ENCODE measurements at places on chromosomes 6 and 20.

GRCh38 chr6:146965110-146965689, 239.0 kb upstream of the STXBP5 start:
- DNase-seq: no peak

DNA sequence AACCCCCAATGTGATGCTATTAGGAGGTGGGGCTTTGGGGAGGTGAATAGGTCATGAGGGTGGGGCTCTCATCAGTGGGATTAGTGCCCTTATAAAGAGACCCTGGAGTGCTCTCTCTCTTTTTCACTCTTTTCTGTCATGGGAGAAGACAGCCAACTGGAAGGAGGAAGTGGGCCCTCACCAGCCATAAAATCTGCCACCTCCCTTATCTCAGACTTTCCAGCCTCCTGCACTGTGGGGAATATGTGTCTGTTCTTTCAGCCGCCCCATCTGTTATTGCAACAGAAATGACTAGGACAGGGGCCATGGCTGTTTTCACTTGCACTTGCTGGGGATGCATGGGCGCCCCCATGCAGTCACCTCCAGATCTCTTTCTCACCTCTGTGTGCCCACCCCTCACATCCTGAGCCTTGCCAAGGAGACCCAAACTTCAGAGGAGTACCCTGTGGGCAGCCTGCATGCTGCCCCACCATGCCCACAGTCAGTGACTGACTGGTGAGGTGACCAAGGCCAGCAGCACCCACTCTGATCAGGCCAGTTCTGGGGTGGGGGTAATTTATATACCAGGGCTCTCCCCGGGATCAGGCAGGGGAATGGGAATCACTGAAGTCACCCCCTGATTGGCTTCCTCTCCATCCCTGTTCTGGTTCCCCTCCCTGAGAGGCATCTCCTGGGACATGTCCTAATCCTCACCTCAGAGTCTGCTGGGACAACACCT, 118.4 kb downstream of the ANKRD60 start:
- DNase-seq: no peak

DNA sequence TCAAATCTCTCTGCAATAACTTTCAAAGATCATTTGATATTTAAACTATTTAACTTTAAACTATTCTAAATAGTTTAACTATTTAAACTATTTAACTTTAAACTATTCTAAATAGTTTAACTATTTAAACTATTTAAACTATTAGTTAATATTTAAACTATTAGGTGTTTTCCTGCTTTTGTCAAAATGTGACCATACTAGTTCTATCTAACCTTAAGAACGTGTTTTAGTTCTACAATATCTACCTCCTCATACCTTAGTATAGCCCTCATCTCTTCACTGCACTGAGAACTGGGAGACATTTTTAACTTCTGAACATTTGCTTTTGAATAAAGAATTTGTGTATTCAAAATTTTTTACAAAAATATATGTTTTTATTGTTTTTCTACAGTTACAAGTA, 429.1 kb downstream of the ADGRB3 start:
- no peak for DNase-seq

DNA sequence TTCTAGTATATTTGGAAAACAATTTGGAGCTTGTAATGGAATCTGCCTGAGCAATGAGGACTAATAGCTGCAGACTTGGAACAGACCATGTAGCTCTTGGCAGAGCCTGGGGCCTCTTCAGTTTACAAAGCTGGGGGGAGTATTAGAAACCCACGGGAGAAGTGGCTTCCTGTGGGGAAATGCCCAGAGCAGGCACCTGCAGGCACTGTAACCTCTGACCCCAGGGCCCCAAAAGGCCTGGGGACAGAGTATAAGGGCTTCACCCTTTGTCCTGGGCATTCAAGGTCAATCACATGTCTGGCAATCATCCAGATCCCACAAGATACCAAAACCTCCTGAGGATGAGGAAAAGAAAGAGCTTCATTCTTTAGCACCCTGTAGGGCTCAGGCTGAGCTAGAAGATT, 19.4 kb downstream of the PKIG start:
- no peak for DNase-seq

- DNase-seq: no peak
These were observed 79.2 kb downstream of the EPM2A start for GRCh38 chr6:145656128-145656527.

DNA sequence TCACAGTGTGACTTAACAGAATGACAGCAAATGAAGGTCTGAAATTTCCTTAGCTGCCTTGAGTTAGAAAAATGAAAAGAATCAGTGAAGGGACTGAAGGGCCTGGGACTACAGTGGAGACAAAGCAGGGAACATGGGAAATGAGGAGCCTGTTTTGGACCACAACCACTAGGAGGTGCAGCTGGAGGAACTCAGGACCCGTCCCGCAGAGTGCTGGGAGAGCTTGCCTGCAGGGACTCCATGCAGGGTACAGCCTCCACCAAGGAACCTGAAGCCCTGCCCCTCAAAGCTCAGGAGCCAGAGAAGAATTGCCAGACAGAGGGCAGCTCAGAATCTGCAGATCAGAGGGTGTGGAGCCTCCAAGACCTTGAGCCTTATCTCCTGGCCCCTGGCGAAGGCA, 50.7 kb downstream of the LRFN2 start:
- DNase-seq: no peak

DNA sequence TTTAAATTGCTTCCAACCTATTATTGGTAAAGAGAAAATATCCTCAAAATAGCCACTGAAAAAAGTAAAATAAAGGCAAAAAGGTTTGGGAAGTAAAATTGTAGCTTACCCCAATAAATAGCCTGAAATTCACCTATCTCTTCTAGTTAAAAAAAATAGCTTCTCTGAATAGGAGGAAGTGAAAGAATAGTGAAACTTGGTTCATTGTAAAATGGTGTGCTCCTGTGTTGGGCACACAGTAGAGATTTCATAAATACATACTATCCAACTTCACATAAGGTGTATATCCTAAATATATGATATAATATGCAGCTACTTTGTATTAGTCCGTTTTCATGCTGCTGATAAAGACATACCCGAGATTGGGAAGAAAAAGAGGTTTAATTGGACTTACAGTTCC, 45.3 kb downstream of the CDK19 start:
- DNase-seq: no peak

GRCh38 chr6:136604928-136605510, 54.8 kb upstream of the MAP7 start:
- no peak for DNase-seq
